ENCODE measurements at places on chromosomes 7 and 10. TPM values are rescaled to one million over a fixed set of nuclear protein-coding genes. Genes with fewer than 3 reads are reported as not detected.
A peak's percentile ranks its signal among the peaks of the same experiment; 100 is the strongest.

DNA sequence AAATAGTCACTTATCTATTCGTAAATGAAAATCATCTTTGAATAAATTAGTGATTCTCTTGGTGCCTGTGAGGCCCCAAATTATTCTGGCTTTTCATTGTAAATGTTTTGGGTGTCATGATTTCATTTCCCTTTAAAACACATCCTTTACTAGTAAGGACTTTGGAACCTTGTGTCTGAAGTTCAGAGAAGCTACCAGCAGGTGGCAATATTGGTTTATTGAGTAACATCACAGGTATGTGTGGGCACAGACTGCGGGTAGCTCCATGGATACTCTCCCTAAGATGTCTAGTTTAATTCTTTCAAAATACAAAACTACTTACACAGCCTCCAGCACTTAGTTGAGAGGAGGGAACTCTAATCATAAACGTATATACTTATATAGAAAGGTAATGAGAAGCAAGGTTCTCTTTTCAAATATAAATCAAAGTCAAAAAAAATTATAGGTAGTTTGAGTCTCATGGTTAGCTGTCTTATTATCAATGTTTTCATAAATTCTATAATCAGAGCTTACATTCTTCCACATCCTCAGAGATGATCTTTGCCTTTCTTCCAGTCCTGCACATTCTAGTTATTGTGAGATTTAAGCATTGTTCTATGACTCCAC, 449.6 kb downstream of the GRM8 start:
- DNase-seq, result peak; percentile 30

DNA sequence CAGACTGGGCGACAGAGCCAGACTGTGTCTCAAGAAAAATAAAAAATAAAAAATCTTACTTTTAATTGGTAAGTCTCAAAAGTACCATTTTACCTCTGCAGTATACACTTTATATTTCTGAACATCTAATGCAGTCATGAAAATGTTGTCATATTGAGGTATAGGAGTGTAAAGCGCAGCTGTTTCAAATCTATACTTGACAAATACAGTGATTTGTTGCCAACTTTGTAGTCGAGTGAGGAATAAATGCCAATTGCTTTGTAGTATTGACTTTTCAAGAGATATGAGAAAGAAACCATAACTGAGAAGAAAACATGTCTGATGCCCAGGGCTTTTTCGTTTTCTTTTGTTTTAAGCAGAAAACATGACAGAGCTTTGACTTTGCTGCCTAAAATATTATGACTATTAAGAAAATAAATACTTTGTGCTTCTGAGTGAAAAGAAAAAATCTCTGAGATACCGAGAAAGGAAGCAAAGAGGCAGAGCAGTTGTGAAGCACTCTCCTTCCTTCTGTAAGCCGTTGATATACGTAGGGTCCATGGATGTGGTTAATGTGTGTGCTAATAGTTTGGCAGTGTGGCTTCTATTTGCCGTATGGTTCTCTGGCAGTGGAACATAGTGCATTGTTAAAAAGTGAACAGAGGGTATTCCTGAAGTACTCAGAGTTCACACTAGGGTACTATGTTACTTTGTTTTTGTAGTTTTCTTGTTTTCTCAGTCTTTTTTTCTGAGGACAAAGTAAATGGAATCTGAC, 38.2 kb downstream of the AVL9 start:
- DNase-seq, result no peak

- no peak for DNase-seq
These were observed 2.4 kb upstream of the SYCE1 start for GRCh38 chr10:133567609-133568286.

Gene TCERG1L
- 0.45 TPM for polyA plus RNA-seq

Gene KCNIP2
- polyA plus RNA-seq, result 21.2 TPM

Measured in large intestine (tissue), 12 donors.